ENCODE measurements at places on chromosomes 7 and 10.

- DNase-seq, result no peak
Observed at GRCh38 chr7:72793791-72794190, 34.2 kb downstream of the TYW1B start.

- DNase-seq, result no peak
Observed at GRCh38 chr7:68247571-68247970, 1250.9 kb downstream of the TYW1 start.

DNA sequence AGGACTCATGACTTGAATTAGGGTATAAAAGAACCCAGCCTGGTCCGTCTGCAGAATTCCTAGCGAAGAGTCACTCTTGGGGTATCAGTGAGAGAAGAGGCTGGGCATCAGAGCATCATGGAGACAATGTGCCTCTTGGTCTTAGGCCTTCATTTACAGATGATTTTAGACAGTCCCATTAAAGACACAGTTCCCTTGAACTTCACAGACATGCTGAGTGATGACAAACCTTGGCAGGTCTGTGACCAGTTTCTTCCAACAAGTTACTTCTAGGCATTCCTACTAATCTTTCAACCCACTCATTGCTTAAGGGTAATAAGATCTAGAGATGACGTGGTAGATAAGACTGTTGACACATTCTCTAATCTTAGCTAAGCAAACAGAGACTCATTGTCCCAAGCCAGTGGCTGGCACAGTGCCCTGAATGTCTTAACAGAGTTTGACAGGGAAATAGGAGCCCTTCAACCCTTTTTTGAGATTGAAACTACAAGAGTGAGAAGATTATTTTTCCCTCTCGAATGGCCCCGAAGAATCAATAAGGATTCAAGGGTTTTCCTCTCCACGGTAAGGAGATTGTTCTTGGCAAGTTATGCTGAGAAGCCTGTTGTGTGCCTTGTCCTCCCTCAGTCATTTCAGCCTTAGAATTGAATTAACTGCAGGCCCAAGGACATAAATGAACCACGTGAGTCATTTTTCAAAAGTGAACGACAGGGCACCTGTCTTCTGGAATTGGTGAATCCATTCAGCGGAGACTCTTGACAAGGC is 281.1 kb downstream of the CCDC3 start:
- DNase-seq, result peak; percentile 83

DNA sequence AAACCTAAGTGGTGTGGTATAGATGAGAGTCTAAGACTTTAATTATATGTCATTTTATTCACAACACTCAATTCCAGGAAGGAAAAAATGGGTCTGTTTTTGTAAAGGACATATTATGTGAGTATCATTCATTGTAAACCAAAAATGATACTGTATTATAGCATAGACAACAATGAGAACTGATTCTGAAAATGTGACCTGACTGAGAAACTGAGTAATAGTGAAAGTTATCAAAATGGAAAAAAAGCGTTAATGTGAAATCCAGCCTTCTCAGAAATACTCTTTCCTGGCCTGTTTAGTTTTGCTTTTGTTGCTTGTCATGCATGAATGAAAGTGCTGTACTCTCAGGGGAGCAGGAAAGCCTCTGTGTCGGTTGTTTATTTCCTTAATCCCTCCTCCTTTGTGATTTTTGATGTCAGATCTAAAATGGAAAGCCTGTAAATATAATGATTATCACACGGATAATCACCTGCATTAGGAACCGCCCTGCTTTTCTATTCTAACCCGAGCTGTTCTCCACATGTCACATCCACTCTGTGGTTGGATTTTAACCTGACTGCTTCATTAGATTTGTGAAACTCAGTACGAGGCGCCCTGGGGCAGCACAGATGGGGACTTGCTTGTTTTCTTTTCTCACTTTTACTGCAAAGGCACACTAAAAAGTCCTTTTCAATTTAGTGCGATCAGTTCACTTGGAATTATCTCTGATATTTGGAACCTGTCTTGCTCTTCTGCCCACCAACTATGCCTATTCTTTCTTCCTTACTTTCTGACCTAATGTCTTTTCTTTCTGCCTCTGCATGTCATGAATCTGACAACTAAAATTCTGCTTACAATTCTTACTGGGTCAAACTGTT is 240.9 kb upstream of the KAT6B start:
- peak; percentile 39 for DNase-seq

GRCh38 chr7:65251851-65252620 is 121.6 kb upstream of the ZNF92 start:
- peak; percentile 65 for DNase-seq

GRCh38 chr10:13299437-13300287 is at the start of gene PHYH:
TSS of gene PHYH (minus strand) at chr10:13300064. CDS start at chr10:13300042, 22 bp downstream.
- peak; percentile 37 for DNase-seq

- DNase-seq, result no peak
Observed at GRCh38 chr7:1678081-1678543, 8.0 kb downstream of the ELFN1 start.

- no peak for DNase-seq
Observed at GRCh38 chr7:148661471-148661870, 37.2 kb upstream of the CUL1 start.

DNA sequence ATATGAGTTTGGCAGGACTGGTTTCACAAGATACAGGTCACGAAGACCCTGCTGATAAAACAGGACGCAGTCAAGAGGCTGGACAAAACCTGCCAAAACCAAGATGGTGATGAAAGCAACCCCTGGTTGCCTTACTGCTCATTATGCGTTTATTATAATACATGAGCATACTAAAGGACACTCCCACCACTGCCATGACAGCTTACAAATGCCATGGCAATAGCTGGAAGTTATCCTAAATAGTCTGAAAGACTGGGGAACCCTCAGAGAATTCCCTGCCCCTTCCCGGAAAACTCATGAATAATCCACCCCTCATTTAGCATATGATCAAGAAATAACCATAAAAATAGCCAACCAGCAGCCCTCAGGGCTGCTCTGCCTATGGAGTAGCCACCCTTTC is 73.1 kb downstream of the TEX36 start:
- DNase-seq, result no peak

DNA sequence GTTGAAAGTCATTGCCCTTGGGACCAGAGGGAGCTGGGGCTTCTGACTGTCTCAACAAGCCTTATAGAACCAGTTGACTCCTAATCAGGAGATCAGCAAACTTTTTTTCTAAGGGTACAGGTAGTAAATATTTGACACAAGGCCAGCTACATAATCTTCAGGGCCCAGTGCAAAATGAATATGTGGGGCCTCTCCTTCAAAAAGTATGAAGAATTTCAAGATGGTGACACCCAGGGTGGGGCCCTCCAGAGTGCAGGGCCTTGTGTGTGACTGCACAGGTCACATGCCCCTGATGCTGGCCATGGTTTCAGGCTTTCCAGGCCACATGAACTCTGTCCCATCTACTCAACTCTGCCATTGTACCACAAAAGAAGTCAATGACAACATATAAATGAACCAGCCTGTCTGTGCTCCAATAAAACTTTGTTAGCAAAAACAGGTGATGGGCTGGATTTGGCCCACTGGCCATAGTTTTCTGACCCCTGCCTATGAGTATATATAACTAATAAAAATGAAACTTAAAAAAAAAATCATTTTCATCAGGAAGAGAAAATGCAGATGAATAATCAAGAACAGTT is 6.1 kb downstream of the MMRN2 start:
- no peak for DNase-seq

Measured in H4 (cell line).